Neural progenitor cell (in vitro differentiated cells): ENCODE measurements at places on chromosomes 1 and 21. TPM values are rescaled to one million over a fixed set of nuclear protein-coding genes. Genes with fewer than 3 reads are reported as not detected.

GGPS1 gene
- 52.5 and 65.1 TPM in 2 replicates for total RNA-seq

GRCh38 chr1:174712541-174712940, 264.8 kb downstream of the GPR52 start:
- H3K36me3 ChIP-seq, result no peaks in the 10 kb centered on the region
- DNase-seq, result no peak
- H3K27me3 ChIP-seq, result no peaks in the 10 kb centered on the region
- no peak overlapping the region for H3K4me3 ChIP-seq
- no peak overlapping the region for H3K27ac ChIP-seq

DNA sequence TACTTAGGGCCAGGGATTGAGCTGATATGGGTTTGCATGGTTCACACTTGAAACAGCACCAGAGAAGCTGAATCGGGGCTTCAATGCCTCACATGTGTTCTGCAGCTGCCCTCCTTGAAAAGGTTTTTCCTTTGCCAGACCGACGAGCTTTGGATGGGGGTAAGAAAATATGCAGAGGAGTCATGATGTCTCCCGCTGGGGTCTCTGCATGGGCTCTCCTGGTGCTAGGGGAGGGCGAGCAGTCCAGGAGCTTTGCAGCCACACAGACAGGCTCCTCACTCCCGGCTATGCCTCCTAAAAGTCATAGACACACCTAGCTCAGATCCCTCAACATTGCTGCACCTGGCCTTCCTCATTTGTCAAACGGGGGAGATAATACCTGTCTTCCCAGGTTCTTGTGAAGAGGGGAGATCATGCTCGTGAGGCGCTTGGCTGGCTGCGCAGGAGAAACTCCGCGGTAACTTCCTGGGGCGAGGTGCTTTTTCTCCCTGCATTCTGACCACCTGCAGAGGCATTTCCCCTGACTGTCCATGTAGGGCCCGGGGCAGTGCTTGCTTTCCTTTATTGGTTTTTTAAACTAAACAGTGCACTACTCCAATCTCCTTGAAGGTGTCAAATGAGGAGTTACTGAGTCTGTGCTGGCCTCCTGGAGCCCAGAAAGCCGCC, 112.4 kb downstream of the PLXNA2 start:
- no peak overlapping the region for H3K27ac ChIP-seq
- H3K4me1 ChIP-seq, result peaks cover 44% of the 10 kb centered on the region
- DNase-seq, result no peak
- no peaks in the 10 kb centered on the region for H3K36me3 ChIP-seq
- H3K27me3 ChIP-seq, result peaks cover 18% of the 10 kb centered on the region

VCAM1 gene
- total RNA-seq, result 0.34 and 2.1 TPM in 2 replicates

DNA sequence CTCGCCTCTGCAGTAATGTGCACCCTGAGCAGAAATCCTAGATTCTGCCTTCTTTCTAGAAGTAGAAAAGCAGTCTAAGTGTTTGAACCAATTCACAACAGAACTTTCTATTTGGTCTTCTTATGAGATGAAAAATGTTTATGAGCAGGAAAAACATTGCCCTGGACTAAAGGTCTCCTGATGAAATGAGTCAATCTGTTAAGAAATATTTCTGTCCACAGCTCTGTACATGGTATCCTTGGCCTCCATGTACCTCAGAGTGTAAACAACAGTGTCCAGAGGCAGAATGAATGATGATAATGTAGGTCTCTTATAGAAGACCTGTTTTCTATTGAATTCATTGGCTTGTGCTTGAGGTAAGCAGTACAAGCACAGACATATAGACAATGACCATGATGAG, 6.2 kb upstream of the APCS start:
- no peak for DNase-seq
- no peaks in the 10 kb centered on the region for H3K27me3 ChIP-seq
- no peaks in the 10 kb centered on the region for H3K4me1 ChIP-seq

GRCh38 chr21:46626975-46627501, 8.4 kb upstream of the PRMT2 start:
- no peak for DNase-seq
- no peaks in the 10 kb centered on the region for H3K27me3 ChIP-seq
- H3K36me3 ChIP-seq, result no peaks in the 10 kb centered on the region
- H3K4me1 ChIP-seq, result peaks cover 14% of the 10 kb centered on the region

OR2L3 gene
- not detected in 2 replicates for total RNA-seq

GRCh38 chr1:62090016-62090415, 104.6 kb upstream of the L1TD1 start:
- H3K4me3 ChIP-seq, result no peak overlapping the region
- DNase-seq, result no peak
- H3K27me3 ChIP-seq, result no peaks in the 10 kb centered on the region
- H3K36me3 ChIP-seq, result no peaks in the 10 kb centered on the region
- H3K27ac ChIP-seq, result no peak overlapping the region
- no peaks in the 10 kb centered on the region for H3K4me1 ChIP-seq

KIF26B gene
- total RNA-seq, result 0.47 and 1.2 TPM in 2 replicates

GRCh38 chr1:19311503-19311930, 427 bp downstream of the AKR7A2 start:
- peaks cover 7% of the 10 kb centered on the region for H3K4me1 ChIP-seq
- peak overlapping the region; percentile 72 for H3K4me3 ChIP-seq
- H3K36me3 ChIP-seq, result no peaks in the 10 kb centered on the region
- no peak for DNase-seq
- no peak overlapping the region for H3K27ac ChIP-seq
